Fibroblast of pulmonary artery (primary cell): ENCODE measurements at places on chromosomes 13 and 19.

DNA sequence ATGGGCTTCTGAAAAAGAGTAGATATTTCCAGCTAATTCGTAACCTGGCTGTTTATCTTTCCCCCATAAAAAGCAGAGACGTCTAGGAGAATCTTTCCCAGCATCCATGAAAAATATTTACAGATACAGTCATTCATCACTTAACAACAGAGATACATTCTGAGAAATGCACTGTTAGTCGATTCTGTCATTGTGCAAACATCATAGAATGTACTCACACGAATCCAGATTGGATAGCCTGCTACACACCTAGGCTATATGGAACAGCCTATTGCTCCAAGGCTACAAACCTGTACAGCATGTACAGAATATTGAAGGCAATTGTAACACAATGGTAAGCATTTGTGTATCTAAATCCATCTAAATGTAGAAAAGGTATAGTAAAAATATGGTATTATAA is 530.2 kb upstream of the NBEA start:
- DNase-seq: no peak

DNA sequence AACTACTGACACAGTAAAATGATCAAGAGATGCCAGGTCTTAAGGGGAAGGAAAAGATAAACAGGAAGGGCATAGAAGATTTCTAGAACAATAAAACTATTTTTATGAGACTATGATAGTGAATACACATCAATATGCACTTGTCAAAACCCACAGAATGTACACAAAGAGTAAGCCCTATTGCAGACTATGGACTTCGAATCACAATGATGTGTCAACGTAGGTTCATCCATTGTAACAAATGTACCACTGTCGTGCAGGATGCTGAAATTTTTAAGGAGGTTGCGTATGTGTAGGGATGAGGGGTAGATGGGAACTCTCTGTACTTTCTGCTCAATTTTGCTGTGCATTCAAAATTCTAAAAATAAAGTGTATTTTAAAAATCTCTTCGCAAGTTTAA is 171.9 kb downstream of the KLF12 start:
- DNase-seq: no peak

- DNase-seq: no peak
Measured at GRCh38 chr19:16363133-16363851, 38.7 kb downstream of the KLF2 start.

DNA sequence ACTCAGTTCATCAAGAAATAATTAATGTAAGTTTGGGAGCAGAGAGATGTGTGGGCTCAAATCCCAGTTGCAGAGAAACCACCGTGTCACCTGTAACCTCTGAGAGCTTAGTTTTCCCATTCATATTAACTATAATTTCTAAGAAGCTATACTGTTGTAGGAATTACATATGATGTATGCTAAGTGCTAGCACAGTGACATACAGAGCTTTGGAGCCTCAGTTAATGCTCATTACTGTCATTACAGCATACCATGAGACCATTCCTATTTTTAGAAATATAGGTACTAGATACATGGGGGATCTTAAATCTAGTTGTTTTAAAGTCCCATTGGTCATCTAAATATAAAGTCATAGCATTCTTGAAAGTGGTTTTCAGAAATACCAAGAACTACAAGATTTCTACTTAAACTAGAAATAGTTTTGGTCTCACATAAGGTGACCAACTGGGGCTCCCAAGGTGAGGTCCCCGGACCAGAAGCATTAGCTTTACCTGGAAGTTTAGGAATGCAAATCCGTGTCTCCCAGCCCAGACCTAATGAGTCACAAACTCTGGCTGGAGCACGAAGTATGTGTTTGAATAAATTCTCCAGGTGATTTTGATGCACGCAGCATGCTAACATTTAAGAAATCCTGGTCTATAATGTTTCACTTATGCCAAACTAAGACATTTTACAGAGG is 144.6 kb downstream of the LACC1 start:
- DNase-seq: no peak

DNA sequence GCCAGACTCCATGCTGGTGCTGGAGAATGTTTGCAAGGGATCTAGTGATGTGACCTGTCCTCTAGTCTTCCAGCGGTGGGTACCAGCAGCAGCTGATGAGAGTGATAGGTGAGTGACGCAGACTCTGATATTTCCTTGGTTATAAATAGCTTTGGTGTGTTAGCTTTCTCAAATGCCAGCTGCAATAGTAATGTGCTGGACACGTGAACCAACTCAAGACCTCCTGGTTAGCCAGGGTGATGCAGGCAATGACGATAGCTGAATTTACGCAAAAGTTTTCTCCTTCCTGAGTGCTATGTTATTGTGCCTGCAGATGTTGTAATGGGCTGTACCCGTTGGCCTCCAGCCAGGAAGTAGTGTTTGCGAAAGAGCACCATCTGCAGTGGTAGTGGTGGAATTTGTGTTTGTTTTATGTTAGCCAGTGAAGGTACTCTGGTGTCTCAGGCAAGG is 129.5 kb downstream of the CYSLTR2 start:
- DNase-seq: peak; percentile 100
